Spleen (tissue), 13 donors: ENCODE measurements at places on chromosomes 5 and 9.

DNA sequence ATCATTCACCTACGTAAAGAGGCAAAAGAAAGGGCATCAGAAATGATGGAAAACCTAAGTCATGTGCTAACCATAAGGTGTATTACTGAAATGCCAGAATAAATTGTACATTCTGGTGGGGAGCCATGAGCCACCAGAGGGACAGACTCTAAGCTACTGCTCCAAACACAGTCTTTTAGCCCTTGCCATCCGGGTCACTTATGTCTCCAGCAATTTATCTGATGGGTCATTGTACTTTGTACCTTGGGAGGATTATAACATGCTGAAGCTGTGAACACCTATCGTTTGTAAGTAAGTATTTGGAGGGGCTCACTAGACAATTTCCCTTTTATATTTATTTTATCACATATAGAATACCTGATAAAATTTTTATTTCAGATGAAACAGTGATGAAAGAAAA, 495.1 kb downstream of the KIF4B start:
- no peak for DNase-seq

- DNase-seq, result no peak
Observed at GRCh38 chr5:175479125-175479881, 943 bp downstream of the SFXN1 start.

DNA sequence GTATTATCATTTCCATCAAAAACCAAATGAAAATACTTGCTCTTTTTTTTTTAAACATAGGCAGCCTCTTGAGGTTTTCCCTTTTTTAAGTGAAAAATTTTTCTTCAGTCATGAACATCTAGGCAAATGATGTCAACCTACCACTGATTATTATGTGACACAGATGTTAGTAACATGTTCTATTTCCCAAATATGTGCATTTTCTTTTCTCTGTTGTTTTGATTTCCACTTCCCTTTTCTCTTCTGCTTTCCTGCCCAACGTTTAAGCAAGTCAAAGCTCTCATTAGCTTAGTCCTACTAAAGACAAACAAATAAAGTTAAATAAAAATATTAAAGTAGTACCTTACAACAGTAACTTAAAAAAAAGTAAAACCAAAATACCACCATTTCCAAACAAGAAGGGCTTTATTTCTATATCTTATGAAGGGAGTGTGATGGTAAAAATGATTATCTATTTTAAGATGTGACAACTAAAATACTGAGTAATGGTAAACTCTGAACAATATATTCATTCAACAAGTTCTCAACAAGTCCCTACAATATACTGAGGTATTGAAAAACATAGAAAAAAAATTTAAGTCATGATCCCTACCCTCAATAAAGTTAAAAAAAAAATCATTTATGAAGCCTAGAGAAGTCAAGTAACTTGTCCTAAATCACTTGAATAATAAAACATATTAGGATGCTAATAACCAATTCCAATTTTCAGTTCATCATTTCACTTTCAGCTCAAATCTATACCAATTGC, 9.4 kb downstream of the SLC38A9 start:
- DNase-seq, result no peak

GRCh38 chr9:136171009-136171800, 33.7 kb downstream of the LHX3 start:
- no peak for DNase-seq

- DNase-seq, result no peak
Observed at GRCh38 chr9:20558566-20559016, 63.7 kb downstream of the MLLT3 start.

GRCh38 chr9:80440724-80441123, 869.0 kb downstream of the TLE4 start:
- DNase-seq, result no peak

DNA sequence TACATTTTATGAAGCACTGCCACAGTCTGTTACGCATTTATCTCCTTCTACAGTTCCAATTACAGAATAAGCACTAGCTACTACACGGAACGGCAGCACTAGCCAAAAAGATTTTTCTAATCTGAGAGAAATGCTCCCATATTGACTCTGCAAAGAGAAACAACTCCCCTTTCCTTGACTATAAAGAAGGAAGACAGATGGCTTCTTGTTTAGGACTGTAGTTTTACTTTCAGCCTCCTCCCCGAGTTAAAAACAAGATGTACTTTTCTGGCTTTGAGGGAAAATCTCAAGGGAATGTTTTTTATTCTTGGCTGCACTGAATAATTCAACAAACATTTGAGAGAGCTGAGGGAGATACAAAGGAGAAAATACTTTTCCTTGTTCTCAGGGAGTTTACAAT, 1.9 kb upstream of the SLC44A1 start:
- no peak for DNase-seq

DNA sequence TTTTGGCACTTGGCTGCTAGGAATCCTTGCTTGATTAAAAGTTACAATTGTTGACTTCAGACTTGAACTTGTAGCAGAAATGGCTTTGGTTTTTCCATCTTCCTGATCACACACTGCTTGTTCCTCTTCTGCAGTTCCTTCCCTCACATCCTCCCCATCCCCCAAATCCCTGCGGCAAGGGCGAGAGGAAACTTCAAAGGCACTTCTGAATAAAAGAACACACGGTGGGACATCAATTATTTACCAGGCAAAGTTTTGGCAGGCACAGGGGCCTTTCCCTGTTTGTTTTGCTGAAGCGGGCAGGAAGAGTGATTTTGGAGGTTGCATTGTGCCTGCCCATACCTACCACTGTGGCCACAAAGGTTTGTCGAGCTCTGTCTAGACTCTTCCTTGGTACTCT, 260.9 kb downstream of the KIF4B start:
- no peak for DNase-seq

GRCh38 chr9:133147412-133148198, 16.1 kb downstream of the GBGT1 start:
- DNase-seq, result peak; percentile 94

DNA sequence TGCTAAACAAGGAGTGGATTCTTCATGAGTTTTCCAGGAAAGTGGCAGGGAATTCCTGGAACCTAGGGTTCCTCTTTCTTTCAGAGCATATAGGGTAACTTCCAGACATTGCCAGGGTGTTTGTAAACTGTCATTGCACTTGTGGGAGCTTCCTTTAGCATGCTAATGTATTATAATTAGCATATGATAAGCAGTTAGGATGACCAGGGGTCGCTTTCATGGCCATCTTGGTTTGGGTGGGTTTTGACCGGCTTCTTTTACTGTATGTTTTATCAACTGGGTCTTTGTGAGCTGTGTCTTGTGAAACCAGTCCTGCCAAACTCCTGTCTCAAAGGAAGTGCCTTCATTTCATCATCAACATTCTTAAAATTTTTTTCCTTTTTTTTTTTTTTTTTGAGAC, 11.9 kb upstream of the MELK start:
- DNase-seq, result no peak

GRCh38 chr5:126031989-126032716, 391.1 kb upstream of the GRAMD2B start:
- no peak for DNase-seq

DNA sequence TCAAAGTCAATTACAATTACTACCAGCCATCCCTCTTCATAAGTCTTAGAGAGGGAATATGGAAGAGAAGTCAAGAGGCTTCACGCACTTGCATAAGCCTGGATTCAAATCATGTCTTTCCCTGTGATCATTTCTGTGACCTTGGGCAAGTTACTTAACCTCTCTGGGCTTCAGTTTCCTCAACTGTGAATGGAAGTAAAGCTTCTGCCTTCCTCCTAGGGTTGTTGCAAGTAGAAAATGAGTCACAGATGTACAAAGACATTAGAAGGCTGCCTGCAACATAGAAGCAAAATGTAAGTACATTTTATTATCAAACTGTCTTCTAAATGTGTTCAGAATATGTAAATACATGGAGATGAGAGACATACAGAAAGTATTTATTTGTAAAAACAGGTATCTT, 42.3 kb upstream of the SEMA6A start:
- no peak for DNase-seq

DNA sequence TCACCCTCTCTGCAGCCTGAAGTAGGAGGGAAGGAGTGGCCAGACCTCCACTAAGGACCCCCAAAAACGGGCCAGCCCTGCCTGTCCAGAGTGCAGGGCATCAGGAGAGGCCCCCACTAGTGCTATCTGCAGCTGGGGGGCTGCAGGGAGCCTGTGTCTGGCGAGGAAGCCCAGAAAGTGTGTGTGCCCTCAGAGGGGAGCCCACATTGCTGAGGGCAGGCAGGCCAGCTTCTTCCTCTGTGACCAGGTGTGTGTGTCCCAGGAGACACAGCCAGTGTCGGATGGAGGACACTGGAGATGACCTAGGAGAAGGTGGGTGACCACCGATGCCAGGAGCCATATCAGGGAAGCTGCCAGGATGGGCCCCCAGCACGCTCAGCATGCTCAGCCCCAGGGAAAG, 218.7 kb downstream of the IRX2 start:
- DNase-seq, result no peak

GRCh38 chr9:126965541-126966428, 51.2 kb downstream of the RALGPS1 start:
- no peak for DNase-seq
